ENCODE measurements at places on chromosomes 12 and 14.

GRCh38 chr14:55372825-55373224, 38.8 kb downstream of the ATG14 start:
- DNase-seq: no peak

DNA sequence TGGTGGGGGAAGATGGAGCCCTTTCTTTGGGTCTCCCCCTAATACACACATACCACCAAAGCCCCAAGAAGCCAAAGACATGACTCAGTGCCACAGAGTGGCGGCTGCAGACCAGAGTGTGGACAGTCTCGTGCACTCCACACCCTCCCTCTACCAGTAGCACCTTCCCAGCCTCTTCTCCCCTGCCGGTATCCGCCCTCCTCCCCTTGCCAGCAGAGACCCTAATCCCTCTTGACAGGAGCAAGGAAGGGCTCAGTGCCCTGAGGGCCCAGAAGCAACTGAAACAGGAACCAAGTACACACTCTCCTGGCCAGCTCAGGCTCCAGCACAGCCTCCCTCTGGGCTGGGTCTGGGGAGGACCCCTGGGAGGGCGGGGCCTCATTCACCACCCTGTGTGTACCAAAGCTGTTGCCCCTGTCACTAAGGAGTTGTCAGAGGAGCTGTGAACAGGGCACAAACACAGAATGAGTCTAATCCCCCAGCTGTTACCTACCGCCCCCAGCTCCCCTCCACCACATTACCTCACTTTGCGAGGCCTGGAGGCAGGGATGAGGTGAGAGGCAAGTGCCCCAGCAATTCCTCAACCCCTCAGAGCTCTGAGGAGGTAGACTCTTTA, 8.2 kb downstream of the SPRYD3 start:
- no peak for DNase-seq

- peak; percentile 15 for DNase-seq
These were observed 27.2 kb downstream of the JDP2 start for GRCh38 chr14:75454963-75455546.

DNA sequence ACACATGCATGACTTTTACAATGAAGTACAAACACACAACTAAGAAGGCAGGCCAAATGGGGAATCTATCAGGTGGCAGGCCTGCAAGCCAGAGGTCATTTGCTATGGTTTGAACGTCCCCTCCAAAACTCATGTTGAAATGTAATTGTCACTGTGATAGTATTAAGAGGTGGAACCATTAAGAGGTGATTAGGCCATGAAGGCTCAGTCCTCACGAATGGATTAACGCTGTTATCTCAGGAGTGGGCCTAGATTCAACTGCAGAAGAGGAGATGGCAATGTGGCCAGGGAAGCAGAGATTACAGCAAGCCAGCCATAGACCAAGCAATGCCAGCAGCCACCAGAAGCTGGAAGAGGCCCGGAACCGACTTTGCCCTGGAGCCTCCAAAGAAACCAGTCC, 13.5 kb upstream of the ACTR6 start:
- DNase-seq: no peak

GRCh38 chr14:104976198-104977007, 1.8 kb downstream of the AHNAK2 start:
- DNase-seq: peak; percentile 66

- no peak for DNase-seq
These were observed 429.9 kb downstream of the DAD1 start for GRCh38 chr14:22159099-22159498.

GRCh38 chr12:40261937-40262336, 37.1 kb downstream of the LRRK2 start:
- no peak for DNase-seq

- no peak for DNase-seq
These were observed 2.6 kb downstream of the ARF6 start for GRCh38 chr14:49895480-49895879.

DNA sequence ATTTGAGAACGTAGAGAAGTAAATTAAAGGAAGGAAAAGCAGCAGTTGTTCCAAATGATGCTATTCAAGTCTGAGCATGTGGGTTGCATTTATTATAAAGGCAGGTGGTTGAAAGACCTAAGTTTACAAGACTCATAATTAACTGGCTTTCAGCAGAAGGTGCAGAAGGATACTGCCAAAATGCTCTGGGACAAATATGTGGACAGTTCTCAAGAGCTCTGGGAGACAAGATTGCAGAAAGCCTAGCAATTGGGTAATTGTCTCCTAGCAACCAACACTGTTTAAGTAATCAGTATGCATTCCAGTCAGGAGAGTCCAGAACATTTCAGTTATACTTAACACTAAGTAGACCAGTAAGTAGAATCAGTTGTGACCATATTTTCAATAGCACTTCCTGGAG, 131.5 kb downstream of the GPR135 start:
- DNase-seq: peak; percentile 40

GRCh38 chr14:32512813-32513212, 183.7 kb downstream of the AKAP6 start:
- DNase-seq: no peak

DNA sequence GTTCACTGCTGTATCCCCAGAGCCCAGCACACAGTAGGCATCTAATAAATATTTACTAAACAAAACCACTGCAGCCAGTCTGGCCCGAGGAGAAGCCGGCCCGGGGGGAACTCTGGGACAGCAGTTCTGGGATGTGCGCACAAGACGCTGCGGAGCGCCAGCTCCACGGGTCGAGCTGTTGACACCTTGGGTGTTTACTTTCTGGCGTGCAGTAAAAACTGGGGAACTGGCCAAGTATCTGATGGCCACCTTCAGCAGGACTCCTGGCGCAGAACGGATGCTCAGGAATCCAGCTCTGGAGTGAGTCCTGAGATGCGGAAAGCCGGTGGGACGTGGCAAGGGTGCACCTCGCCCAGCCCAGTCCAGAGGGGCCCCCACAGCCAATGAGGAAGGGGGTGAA, 65.6 kb downstream of the NCOR2 start:
- DNase-seq: no peak

GRCh38 chr12:52444647-52445595, 7.0 kb downstream of the KRT6B start:
- no peak for DNase-seq

- no peak for DNase-seq
These were observed 39.4 kb upstream of the BTG1 start for GRCh38 chr12:92185052-92185451.

DNA sequence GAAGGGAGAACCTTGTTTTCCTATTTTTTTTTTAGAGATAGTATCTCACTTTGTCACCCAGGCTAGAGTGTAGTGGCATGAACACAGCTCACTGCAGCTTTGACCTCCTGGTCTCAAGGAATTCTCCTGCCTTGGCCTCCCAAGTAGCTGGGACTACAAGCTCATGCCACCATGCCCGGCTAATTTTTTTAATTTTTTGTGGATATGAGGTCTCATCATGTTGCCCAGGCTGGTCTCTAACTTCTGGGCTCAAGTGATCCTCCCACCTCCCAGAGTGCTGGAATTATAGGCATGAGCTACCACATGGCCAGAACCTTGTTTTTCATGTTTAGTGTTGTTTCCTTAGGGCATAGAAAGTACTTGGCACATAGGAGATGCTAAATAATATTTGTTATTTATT, 13.5 kb downstream of the MANSC1 start:
- DNase-seq: no peak

DNA sequence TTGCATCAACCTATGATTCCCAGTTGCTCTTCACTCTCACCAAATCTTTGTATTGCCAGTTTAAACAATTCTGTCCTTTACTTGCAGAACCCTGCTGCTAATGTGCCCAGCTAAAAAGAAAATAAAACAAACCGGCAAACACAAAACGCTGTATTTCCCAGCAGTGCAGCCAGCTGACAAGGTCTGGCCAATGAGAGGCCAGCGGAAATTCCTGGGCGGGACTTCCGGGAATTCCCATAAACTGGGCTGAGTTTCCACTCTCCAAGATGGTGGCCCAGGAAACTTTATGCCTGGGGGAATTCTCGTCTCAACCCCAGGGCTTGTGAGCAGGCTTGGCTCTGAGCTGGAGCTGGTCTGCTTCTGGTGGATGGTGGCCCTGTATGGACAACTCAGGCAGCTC, 807.3 kb upstream of the TMEM132C start:
- no peak for DNase-seq

DNA sequence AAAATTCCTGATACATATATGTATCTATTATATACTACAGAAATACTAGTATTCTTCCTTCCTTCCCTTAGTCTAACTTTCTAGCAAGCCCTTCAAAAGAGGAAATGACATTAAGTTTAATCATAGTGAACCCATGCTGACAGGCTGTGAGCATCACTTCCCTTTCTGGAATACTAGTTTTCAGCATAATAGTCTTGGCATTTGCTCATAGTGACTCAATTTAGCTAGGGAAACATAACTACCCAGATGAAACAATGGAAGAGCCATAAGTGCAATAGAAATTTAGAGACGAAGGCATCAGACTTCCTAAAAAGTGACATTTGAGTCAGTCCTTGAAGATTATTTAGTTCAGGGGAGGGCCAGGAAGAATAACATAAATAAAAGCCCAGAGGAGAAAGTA, 184.5 kb upstream of the CRY1 start:
- no peak for DNase-seq

DNA sequence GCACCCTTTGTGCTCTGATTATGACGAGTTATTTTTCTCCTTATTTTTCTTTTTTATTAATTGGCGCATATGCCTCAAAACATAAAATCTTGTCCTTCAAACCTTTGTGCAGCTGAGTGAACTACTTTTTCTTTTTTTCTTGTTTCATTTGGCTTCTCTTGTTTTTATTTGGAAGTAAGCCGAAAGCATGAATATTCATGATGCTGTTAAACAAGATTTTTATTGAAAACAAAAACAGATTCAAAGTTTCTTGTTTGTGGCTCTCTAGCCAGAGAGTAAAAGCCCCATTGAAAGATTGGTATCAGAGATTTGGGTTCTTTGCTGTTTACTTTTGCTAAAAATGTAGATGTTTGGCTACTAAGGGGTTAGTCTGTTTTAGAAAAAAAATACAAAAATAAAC, 183.8 kb downstream of the TMEM132C start:
- DNase-seq: no peak

- no peak for DNase-seq
These were observed 47.1 kb upstream of the PSMA6 start for GRCh38 chr14:35245051-35245450.

DNA sequence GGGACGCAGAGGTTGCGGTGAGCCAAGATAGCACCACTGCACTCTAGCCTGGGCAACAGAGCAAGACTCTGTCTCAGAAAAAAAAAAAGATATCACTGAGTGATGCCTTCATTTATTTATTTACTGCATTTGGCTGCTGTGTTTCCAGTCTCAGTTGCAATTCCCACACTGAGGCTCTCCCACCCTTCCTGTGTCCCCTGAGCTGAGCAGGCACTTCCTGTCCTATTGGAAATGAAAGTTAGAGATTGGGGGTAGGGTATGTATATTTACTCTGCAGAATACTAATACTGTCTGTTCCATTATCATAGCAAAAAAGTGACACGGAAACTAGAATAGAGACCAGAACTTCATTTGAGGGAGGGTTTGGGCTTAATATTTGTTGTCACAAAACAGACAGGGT, 1.6 kb upstream of the RBMS2 start:
- DNase-seq: no peak

- DNase-seq: no peak
These were observed 37.9 kb downstream of the TDG start for GRCh38 chr12:104003596-104003995.

All from HepG2 (cell line).